ENCODE measurements at places on chromosomes 4 and X.

GRCh38 chrX:148412006-148412405 lies 88.4 kb upstream of the AFF2 start:
- DNase-seq: no peak

GRCh38 chr4:125780164-125780563 lies 465.4 kb downstream of the FAT4 start:
- DNase-seq: no peak

DNA sequence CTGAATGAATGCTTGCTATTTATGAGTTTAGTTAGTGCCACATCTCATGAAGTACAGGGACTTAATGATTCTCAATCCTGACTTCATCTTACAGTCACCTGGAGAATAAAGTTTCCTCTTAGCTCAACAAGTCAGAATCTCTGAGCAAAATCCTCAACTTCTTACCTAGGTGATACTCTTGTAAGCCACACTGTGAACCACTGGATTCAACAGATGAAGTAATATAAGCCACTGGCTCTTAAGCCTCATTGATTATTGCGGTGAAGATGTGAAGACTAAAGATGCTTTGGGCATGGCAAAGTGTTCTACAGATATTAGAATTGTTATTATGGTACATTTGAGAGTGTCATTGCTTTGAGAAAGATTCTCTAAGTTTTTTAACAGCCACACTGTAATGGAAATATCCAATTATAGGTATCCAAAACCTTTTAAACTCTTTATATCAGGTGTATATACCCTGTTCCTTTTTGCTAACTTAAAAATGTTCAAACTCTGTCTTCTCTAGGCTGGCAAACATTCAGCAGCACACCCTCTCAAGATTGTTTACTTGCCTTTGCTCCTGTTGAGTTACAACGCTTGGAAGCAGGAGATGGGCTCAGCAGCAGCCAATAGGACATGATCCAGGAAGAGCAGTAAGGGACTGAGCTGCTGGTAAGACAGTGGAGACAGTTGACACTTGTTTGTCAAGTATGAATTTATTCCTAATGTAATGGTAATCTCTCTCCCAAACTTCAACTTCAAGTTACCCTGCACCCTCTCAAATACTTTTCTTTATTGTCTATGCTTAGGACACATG lies 43.4 kb downstream of the TET2 start:
- no peak for DNase-seq

GRCh38 chrX:29775890-29776289 lies 439.5 kb upstream of the MAGEB2 start:
- DNase-seq: no peak

GRCh38 chrX:50707405-50707804 lies 106.6 kb downstream of the SHROOM4 start:
- DNase-seq: no peak

DNA sequence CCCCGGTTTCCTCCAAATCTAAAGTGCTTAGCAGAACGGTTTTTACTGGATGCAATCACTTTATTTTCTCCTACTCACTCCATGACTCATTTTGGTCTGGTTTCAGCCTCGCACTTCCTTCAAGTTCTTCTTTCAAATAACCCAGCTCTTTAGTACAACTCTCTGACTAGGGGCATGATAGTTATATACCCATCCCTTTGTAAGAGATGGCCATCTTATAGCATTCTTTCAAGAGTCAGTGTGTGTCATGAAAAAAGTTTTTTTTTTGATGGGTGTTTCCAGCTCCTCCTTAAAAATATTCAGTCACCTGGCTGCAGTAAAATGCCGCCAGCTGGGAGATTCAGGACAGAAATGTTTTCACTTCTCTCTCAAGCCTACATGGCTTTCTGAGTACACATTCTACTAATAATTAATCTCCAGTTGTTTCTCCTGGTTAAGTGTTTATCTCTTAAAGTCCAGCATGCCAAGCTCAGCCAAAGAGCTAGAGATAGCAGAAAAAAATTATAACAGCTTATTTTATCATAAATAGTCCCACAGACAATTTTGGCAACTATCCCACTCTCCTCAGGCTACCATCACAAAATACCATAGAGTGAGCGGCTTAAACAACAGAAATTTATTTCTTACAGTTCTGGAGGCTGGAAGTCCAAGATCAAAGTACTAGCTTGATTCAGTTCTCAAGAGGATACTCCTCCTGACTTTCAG lies 139.3 kb downstream of the GASK1B start:
- DNase-seq: no peak

- peak; percentile 6 for DNase-seq
Measured at GRCh38 chr4:145878501-145879435, 59.9 kb downstream of the ZNF827 start.

- no peak for DNase-seq
Measured at GRCh38 chr4:98745366-98745765, 87.0 kb upstream of the TSPAN5 start.

DNA sequence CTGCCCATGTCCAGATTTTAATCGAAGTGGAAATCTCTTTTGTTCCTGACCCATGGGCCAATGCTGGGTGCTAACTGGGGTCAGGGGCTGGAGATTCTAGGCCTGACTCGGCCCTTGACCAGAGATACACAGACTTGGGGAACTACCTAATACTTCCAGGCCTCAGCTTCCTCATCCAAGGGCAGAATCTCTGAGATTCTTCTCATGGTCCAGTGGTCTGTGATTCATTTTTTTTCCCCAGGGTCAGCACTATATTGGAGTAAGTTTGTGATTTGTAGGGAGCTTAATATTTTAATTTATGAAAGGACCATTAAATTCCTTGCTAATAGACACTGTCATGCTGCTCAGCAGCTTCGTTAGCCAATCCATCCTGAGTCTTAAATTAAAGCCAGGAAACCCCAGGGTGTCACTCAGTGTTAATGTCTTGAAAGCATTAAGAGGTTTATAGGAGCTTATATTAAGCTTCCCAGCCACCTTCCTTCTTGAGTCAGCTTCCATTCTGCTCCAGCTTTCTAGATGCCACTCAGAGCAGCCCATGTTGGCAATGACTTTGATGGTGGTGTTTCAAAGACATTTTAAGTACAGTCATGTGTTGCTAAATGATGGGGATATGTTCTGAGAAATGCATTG lies 27.0 kb upstream of the PROM1 start:
- DNase-seq: no peak

GRCh38 chr4:99625369-99625768 lies 32.3 kb downstream of the C4orf54 start:
- no peak for DNase-seq

- DNase-seq: no peak
Measured at GRCh38 chrX:22366166-22366702, 93.5 kb downstream of the CBLL2 start.

GRCh38 chrX:144566592-144566991 lies 680.7 kb upstream of the SPANXN1 start:
- peak; percentile 21 for DNase-seq

- DNase-seq: peak; percentile 26
Measured at GRCh38 chrX:110992611-110993010, 103.4 kb upstream of the PAK3 start.

- DNase-seq: no peak
Measured at GRCh38 chrX:19855700-19856381, 31.6 kb downstream of the SH3KBP1 start.

GRCh38 chrX:85590638-85591037 lies 211.2 kb upstream of the POF1B start:
- no peak for DNase-seq

DNA sequence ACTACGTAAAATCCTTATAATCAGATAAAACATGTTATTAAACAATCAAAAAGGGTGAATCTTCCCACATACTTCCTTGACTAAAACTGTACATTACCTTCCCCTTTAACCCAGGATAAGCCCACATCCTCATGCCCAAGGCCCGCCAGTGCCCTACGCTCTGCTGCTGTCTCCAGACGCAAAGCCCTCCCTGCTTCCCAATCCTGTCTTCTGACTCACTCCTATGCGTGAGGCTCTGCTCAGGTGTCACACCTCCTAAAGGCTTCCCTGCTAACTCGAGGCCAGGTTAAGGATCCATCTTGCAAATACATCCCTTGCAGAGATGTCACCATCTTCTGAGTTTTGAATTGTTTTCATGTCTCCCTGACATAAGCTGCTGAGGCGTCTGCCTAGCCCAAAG lies 61.6 kb downstream of the STX18 start:
- no peak for DNase-seq

GRCh38 chrX:31237189-31237588 lies 165.3 kb upstream of the FTHL17 start:
- no peak for DNase-seq

DNA sequence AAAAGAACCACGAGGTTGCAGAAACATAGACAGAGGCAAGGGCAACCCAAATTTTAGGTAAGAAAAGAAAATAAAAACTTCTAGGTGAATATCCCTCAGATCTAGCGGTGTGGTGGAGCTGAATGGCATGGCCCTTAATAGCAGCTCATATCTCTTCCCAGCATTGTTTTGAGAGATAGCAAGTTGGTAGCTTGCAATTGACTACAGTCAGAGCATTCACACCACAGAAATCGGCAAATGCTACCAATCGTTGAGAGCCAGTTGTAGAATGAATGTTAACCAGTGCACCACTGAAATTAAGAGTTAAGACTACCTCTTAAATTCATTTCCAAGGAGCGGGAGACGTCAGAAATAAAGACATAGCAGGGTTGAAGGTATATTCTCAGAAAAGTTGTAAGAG lies 184.0 kb upstream of the KIT start:
- DNase-seq: no peak

DNA sequence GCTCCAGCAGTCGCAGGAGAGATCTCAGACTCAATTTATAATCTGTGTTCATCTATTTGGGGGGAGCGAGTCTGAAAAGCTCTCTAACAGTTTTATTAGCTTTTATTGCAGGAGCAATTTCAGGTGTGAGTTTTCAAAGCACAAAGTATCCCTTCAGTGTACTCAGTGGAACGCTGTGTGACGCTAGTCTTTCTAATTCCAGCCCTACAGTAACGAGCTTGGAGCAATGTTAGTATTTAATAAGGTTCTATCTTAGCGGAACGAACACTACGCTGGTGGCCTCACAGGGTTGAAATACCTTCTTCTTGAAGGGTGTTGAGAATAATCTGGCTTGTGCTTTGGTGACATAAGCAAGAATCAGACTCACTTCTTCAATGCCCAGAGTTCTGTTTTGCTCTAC lies 8.4 kb downstream of the HS3ST1 start:
- no peak for DNase-seq

- no peak for DNase-seq
Measured at GRCh38 chr4:119039779-119040178, 95.9 kb upstream of the MYOZ2 start.

DNA sequence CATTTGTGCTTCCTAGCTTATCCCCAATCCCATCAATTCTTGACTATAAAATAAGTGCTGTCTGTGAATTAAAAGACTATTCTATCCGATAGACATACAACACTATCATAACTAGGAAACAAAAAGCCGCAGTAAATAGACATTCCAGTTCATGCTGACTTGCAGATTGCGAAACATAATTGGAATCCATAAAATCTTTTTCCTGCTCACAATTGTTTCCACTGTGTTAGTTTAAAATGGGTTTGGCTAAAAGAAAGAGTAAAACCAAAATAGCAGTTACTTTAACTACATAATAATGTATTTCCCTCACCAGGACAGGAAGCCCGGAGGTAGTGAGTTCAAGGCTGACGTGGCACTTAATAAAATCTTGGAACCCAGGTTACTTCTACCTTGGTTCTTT lies 17.2 kb downstream of the SMIM31 start:
- no peak for DNase-seq

GRCh38 chr4:189207872-189208271 lies 732.8 kb upstream of the FRG1 start:
- no peak for DNase-seq

DNA sequence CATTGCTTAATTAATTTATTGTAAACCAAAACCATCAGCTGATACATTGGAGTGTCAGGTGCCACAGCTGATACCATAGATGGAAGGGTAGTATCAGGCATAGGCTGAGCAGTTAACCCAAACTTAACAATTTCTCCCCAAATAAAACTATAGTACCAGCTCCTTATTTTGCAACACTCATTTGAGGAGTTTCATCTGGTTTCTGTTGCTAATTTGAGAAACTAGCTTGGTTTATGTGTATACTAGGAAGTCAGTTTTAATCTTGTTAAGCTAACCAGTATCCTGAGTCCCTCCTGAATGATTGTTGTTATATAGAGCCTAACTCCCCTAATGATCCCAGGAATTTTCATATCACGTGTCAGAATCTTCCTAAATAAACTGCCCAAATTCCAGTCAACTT lies 12.7 kb downstream of the DCAF16 start:
- no peak for DNase-seq

DNA sequence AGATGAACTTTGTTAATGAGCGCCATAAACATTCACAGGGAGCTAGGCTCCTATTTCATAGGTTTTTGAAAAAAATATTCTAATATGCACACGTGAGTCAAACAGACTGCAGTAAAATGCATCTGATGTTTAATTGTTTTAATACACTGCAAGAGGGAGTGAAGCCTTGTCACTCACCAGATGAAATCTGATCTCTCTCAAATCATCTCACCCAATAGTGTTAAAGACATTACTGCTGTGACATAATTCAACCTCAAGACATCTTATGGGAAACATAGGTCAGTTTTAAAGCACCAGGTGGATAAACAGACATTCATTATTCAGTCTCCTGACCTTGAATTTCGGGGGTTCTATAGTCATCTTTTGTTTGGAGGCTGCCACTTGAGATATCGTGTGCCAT lies 148.3 kb downstream of the MAML3 start:
- DNase-seq: no peak

- no peak for DNase-seq
Measured at GRCh38 chr4:128524311-128524710, 236.7 kb upstream of the PGRMC2 start.

DNA sequence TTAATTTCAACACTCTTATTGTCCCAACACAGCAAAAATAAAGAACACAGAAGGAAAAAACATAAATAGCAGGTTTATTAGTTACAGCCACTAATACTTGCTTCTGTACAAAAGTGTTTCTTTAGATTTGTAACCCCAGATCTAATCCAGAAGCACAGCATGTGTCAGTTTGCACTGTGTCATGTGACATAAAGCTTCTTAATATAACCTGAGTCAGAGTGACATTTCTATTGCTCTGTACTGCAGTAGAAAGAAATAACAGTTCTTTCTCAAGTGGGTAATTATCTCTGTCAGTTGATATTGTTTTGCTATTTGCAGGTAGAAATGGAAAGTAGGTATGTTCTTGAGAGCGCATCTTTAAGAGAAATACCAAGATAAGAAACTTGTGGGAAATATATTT lies 422.5 kb downstream of the ZIC3 start:
- DNase-seq: no peak

GRCh38 chrX:21675931-21676330 lies 17.8 kb upstream of the KLHL34 start:
- no peak for DNase-seq

- no peak for DNase-seq
Measured at GRCh38 chr4:73727685-73728084, 12.7 kb upstream of the CXCL8 start.
